ENCODE measurements at places on chromosomes 2 and 18.

DNA sequence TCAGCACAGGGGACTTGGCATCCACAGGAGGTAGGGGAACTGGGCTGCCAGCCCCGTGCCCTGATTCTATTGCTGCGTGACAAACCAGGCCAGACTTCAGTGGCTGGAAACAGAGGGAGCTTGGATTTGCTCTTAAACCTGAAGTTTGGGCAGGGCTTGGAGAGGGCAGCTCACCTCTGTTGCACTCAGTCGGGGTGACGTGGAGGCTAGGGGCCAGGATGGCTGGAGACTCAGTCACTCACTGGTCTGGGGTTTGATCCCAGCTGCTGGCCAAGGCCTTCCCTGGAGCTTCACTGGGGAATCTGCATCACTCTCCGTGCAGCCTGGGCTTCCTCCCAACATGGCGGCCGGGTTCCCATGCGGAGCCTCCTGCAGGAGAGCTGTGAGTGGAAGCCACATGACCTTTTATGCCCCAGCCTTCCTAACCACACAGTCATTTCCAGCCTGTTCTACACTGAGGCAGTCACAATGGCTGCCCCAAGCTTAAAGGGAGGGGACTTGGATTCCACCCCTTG, 175.2 kb upstream of the HDAC4 start:
- no peak for DNase-seq

GRCh38 chr2:8999102-8999446, 4.4 kb downstream of the MBOAT2 start:
- no peak for DNase-seq

DNA sequence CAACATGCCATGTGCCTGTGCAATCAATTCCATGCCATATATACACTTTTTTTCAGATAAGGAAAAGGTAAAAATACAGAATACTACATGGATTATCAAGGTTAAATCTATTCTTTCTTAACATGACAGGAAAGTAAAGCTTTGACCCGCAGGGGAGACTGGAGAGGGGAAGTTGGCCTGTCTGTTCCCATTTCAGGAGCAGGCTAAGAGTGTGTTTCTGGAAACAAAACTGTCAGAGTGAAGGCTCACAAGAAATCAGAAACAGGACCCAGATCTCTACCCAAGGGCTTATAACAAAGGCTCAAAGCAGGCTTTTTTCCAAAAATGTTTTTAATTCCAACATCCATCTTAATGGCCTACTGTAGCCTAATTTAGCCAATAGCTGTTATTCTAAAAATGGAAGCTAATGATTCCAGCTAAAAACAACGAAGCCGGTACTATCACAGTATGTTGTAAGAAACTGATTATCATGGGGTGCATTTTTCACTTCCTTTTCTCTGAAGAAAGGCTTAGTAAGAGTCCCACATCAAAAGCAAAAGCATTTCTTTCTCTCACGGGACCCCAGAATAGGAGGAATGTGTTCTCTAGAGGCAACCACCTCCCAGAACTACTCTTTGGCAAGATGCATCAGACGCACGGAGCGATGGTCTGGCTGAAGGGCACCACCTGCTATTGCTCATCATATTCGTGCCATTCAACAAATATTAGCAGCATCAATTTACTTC, 41.4 kb downstream of the FECH start:
- no peak for DNase-seq

- DNase-seq: no peak
These were observed 142.5 kb downstream of the MTCL1 start for GRCh38 chr18:8847900-8848299.

GRCh38 chr2:207258263-207258991, 92.7 kb upstream of the KLF7 start:
- DNase-seq: no peak

- no peak for DNase-seq
These were observed 73.8 kb downstream of the AQP4 start for GRCh38 chr18:26791676-26792075.

GRCh38 chr2:39730685-39731302, 48.3 kb downstream of the THUMPD2 start:
- no peak for DNase-seq

- DNase-seq: no peak
These were observed 42.5 kb downstream of the ZEB2 start for GRCh38 chr2:144477281-144477956.

- DNase-seq: no peak
These were observed 1053.5 kb upstream of the FAM98A start for GRCh38 chr2:34652636-34653035.

DNA sequence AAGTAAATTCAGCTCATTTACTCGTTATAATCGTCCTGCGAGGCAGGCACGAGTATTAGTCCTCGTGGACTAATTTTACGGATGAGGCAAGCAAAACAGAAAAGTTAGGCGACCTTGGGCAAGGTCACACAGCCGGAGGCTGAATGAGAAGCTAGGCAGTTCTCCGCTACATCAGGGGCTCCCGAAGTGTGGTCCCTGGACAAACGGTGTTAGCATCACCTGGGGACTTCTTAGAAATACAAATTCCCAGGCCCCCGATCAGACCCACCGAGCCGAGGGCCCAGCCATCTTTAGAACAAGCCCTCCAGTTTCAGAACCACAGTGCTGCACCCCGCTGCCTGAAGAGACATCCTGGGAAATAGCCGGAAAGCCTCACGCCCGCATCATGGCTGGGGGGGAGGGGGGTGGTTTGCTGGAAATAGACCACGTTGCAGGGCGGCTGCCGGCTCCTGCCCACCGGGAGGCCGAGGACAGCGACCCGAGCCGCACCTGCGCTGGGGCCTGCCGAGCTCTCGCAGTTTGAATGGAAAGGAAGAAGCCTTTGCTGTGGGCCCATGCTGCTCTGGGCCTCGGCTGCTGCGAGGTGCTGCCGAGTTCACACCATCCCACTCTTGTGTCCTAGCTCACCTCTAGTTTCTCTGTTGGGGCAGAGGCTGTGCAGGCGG, 72.2 kb downstream of the TFCP2L1 start:
- no peak for DNase-seq

GRCh38 chr2:188369365-188369764, 77.7 kb downstream of the GULP1 start:
- no peak for DNase-seq

- DNase-seq: no peak
These were observed 627.4 kb downstream of the FBXO15 start for GRCh38 chr18:73520229-73520628.

DNA sequence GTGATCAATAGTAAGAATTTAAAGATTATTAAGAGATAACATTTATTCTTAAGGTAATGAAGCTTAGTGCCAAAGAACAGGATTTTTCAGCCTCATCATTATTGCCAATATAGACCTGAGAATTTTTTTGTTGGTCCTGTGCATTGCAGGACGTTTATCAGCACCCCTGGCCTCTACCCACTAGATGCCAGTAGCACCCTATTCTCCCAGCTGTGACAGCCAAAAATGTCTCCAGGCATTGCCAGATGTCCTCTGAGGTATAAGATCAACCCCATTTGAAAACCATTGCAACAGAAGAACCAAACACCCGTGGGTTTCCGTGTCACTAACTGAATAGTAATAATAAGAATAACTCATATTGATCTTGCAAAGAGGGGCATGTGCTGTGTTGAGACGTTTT, 700.0 kb upstream of the SOX11 start:
- no peak for DNase-seq

DNA sequence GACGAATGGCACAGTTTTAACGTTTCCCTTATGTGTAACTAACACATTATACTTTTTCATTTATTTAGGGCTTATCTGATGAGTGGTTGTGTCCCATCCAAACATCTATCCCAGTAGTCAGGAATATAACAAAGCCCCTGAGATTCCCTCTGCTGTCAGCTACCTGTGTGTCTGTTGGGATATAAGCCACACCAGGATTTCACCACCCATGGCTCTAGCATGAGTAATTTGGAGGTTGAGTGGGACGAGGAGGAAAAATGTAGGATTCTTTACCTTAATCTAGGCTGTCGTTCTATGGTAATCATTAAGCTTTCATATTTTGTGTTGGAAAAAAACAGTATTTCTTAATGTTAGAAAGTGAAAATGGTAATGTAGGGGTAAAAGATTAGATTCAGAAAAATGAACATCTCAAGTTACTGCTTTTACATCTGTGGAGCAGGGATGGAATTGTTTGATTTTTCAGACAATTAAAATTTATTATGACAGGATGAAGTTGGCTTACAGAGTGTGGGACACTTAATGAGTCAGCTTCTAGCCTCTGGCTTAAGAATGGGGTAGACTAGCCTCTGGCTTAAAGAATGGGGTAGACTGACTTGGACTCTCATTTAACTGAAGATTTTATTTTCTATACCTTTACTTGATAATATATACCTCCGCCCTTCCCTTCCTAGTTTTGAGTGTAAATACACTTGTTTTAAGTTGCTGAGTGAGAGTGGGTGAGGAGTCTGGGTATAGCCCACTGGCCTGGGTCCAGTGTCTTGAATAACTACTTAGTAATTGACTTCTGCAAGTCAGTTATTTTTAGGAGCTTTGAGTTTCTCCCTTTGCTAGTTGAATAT, 88.5 kb upstream of the RANBP2 start:
- DNase-seq: no peak

DNA sequence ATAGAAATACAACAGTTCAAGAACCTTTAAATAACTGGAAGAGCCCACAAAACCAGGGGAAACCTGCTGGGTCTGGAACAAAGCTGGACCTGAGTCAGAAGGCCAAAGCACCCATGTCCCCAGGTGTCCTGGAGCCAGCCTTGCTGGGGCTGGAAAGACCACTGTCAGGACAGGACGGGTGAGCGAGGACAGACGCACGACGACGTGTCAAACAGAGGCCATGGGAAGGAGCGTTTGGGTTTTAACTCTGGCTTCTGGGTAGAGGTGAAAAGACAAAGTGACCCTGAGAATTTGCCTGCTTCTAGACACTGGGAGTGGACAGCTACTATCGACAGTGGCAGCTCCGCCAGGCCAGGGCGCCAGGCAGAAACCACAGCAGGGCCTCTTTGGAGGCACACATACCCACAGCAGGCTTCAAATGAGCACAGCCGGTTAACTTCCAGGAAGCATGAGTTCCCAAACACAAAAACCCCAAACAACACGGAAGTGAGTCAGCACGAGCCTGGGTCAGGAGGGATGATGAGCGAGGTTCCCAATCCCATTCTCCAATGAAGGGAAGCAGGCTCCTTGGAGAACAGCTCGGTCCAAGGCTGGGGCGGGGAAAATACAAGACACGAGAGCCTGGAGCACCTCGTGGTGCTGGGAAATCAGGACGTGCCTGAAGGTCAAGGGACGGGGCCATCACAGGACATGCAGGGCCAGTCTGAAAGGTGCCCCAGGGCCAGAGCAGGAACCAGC, 208.0 kb downstream of the TWIST2 start:
- DNase-seq: no peak

DNA sequence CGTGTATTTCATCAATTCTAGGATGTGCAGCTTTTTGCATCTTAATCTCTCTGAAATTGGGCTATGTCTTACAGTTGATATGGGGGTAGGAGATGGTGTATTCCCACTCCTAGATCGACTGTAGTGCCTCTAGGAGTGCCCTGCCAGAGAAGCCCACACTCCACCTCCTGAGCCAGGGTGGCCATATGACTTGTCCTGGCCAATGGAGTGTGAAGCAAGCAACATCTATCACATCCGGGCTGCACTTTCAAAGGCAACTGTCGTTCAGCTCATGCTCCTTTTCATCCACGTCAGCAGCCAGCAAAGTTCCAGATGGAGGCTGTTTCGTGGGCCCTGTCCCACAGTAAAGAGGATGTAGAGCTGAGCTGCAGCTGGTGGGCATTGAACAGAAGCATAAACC, 149.4 kb upstream of the SLC1A4 start:
- DNase-seq: no peak

DNA sequence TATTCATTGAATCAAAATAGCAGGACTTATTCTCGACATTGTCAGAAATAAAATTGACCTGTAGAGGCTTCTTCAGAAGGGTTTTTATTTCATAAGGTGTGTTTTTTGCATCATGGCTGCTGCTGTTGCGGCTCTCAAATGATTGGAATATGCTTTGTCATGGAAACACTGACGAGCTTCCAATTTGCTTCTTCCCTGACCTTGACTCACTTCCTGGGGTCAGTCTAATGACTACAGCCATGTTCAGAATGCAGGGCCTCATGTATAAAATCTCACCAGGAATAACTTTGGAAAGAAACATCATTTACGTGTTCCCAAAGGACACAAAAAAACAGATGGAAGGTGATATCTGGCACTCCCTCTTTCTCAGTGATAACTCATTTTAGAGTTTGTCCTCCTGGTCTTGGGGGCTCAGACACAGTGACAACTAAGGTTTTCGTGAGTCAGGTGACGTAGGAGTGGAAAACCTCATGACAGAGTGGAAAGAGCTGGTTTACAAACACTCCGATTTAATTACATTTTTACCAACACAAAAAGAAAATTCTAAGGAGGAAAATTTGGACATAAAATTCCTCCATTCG, 467.0 kb upstream of the RAB12 start:
- no peak for DNase-seq

GRCh38 chr2:11938196-11938595, 191.8 kb downstream of the LPIN1 start:
- DNase-seq: no peak

DNA sequence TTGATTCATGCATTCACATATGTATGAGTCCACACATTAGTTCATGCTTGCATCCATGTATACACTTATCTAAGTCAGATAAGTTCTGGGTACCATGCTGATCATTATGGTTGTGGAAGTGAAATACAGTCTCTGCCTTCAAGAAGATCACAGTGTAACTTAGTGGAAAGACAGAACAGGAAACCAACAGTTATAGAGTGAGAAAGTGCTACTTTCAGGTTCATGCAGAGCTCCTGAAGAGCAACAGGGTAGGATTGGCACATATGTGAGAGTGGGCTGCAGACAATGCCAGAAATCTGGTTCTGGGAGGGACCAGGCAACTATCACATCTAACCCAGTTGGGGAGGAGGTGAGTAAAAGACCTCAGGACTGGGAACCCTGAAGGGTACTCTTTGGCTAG, 35.4 kb upstream of the PGAP1 start:
- no peak for DNase-seq

GRCh38 chr2:100780203-100781008, 39.5 kb upstream of the NPAS2 start:
- DNase-seq: no peak

DNA sequence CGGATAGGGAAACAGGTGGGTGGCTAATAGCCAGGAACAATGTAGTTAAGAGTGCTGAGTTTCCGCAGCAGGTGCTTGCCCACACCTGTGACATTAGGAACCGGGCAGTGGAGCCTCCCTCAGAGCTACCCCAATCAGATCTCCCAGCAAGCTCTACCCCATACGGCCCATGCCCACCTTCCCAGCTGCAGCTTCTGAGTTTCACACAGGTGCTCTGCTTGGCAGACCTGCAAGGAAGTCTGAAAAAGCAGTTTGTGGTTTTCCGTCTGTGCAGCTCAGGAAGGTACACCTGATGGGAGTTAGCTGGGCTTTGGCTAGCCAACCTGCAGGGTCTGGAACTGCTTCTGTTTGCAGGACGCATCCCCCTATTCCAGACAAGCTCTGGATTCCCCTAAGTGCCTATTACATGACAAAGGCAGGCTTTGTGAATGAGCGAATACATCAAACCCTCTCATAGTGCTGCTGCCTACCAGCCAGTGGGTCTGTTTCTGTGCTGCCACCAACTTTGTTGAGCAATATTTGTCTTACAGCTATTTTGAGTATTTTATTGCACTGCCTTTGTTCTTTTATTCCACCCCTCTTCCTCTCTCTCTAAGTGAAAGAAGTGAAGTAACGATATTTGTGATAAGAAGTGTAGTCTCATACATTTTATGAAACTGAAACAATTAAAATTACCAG, 24.7 kb upstream of the CEP68 start:
- no peak for DNase-seq
